ENCODE measurements at places on chromosomes 2 and 18. TPM values are rescaled to one million over a fixed set of nuclear protein-coding genes. Genes with fewer than 3 reads are reported as not detected.

Gene XIRP2
- polyA plus RNA-seq = 0.10 TPM

Gene SLC16A14
- 0.35 TPM for polyA plus RNA-seq

- DNase-seq = no peak
Measured at GRCh38 chr2:238494573-238494961, 67.8 kb downstream of the ASB1 start.

Gene INPP5D
- 13.9 TPM for polyA plus RNA-seq

Gene AKAIN1
- polyA plus RNA-seq = not detected

Gene PMAIP1
- polyA plus RNA-seq = 7.3 TPM

- no peak for DNase-seq
Measured at GRCh38 chr2:127100251-127101047, 6.5 kb downstream of the BIN1 start.

Gene ERBB4
- 0.01 TPM for polyA plus RNA-seq

Gene SERPINB12
- not detected for polyA plus RNA-seq

Data from endothelial cell of umbilical vein (primary cell).